ENCODE measurements at places on chromosomes 2 and 18. TPM values are rescaled to one million over a fixed set of nuclear protein-coding genes. Genes with fewer than 3 reads are reported as not detected.

Gene CDCA7
- 58.1 TPM for total RNA-seq

Gene TCF4
- 103 TPM for total RNA-seq

Gene INHA
- 1.5 TPM for total RNA-seq

Gene HK2
- total RNA-seq = 22.6 TPM

Gene R3HDM1
- total RNA-seq = 45.3 TPM

Gene HAT1
- total RNA-seq = 74.3 TPM

Gene SCN3A
- not detected for total RNA-seq

Gene MTX2
- 33.3 TPM for total RNA-seq

Measured in Caco-2 (cell line).